ENCODE measurements at places on chromosomes 3 and 15. TPM values are rescaled to one million over a fixed set of nuclear protein-coding genes. Genes with fewer than 3 reads are reported as not detected.

GRCh38 chr15:40338041-40338657 is 2.6 kb downstream of the CCDC9B start:
- peak; percentile 94 for DNase-seq

GRCh38 chr3:54427941-54428871 is 305.9 kb downstream of the CACNA2D3 start:
- DNase-seq = peak; percentile 52

GRCh38 chr15:34366271-34367065 is 528 bp downstream of the LPCAT4 start:
- DNase-seq = peak; percentile 65

DNA sequence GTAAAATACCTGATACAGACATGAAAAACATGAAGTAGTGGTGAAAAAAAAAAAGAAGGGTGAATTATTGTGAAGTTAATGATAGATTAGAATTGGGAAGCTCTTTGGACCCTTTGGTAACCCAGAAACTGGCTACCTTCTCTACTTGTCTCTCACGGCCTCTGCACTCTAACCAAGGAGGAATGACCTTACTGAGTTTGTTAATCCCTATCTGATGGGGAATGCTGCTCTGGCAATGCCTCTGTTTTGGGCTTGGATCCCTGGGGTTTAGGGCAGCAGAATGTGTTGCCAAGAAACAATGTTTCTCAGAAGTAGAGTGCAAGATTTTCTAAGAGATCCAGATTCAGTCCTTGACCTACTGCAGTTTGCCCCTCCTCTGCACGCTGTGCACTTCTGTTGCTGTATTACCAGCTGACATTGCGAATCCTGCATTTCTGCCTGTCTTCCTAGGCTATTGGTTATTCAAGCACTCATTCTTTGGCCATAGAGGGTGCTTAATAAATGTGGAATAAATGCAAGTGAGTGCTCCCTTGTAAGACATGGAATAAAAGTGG is 49.2 kb upstream of the MAP3K13 start:
- no peak for DNase-seq

The CASR gene
- not detected for total RNA-seq

The ADCY5 gene
- 0.16 TPM for total RNA-seq

The RARRES1 gene
- total RNA-seq = 4.9 TPM
